ENCODE measurements at places on chromosomes 16 and 17.

DNA sequence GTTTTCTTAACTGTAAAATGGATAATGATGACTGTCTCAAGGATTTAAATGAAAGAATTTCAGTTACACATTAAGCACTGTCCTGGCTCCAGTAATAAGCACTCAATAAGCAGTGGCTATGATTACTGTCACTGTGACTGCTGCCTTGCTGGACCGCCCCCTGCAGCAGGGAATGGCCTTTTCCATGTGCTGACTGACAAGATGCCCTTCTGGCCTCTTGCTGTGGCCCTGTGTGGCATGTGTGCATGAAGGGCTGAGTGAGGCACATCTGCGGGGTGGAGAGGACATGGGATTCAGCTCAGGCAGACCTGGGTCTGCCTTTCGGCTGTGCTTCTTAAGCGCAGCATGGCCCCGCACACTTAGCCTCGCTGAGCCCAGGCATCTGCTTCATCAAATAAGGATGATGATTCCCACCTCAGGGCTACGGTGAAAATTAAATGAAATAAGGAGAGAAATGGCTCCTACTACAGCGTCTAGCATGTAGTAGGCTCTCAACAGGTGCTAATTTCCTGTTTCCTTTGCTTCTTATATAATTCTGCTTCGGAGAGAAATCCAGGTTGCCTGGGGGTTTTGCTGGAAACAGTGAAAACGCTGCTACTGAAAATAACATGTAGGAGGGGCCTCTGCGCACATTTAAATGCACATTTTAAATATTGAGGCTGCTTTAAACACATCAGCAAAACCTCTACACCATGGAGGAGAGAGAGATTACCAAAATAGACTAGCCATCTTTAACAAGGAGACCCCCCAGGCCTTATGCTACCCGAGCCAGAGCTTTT lies 183.9 kb downstream of the PARN start:
- no peak for DNase-seq

GRCh38 chr16:21704733-21705132 lies 41.0 kb downstream of the OTOA start:
- DNase-seq: no peak

DNA sequence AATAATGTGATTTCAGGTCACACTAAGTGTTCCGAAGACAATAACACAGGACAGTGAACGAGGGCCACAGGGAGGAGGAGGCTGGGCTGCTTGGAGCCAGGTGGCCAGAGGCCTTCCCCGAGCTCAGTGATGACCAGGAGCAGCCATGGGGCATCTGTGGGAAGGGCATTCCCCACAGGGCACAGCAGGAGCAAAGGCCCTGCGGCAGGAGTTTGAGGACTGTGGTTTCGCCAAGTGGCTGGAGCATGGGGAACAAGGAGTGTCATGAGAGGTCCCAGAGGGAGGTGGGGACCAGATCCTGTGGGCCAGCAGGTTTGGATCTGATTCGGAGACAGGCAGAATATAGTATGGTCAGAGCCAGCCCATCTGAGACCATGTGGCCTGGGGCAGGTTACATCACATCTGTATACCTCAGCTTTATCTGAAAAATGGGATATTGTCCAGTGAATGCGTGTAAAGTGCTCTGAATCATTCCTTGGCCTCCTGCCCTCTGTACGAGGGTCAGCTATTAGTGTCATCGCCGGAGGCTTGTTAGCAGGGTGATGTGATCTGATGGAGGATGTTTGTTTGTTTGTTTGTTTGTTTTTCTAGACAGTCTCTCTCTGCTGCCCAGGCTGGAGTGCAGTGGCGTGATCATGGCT lies 176.8 kb downstream of the KATNIP start:
- no peak for DNase-seq

DNA sequence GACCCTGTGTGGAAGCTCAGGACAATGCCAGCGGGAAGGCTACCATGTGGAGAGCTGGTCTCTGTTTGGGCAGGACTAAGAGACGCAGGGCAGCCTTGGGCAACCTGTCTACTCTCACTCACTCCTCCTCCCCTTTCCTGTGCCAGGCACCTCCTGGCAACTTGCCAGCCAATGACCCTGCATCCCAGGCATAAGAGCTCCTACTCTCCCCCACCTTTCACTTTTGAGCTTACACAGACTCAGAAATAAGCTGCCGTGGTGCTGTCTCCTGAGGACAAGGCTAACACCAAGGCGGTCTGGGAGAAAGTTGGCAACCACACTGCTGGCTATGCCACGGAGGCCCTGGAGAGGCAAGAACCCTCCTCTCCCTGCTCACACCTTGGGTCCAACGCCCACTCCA lies 2.6 kb downstream of the HBM start:
- DNase-seq: no peak

DNA sequence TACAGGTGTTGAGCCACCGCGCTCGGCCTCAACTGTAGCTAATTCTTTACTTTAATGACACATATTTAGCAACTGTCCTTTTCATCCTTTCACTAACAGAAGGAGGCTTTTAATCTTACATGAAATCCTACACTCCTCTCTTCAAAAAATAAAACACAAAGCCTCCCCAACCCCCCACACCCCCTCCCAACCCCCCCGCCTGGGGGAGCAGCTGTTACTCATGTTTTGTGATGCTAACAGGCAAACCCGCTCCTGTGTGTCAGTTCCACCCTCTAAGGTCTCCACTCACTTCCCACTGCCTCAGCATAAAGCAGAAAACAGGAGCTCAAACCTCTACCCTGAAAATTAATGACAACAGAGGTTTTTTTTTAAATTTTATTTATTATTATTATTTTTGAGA lies 55.4 kb upstream of the SLC25A19 start:
- DNase-seq: no peak

- DNase-seq: no peak
Observed at GRCh38 chr17:43611230-43611969, 50.3 kb downstream of the MEOX1 start.

GRCh38 chr17:44170499-44171201 lies at the start of gene ASB16:
ASB16 (plus strand) TSS chr17:44170704; CDS start chr17:44170790, 86 bp downstream.
- no peak for DNase-seq

DNA sequence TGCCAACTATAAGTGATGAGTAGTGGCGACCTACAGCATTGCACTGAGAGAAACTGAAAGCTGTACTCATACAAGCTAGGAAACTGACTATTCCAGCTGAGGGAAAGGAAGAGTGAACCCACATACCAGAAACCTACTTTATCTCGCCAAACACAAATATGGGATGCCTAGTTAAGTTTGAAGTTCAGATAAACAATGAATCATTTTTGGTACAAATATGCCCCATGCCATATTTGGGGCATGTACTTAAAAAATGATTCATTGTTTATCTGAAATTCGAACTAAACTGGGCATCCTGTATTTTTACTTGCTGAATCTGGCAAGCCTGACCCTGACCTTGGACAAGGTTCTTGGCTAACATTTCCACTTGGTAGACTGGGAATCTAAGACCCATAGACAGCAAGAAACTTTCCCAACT lies 527.8 kb upstream of the PSMD7 start:
- no peak for DNase-seq

GRCh38 chr16:65181071-65181561 lies 59.3 kb upstream of the CDH11 start:
- DNase-seq: no peak

DNA sequence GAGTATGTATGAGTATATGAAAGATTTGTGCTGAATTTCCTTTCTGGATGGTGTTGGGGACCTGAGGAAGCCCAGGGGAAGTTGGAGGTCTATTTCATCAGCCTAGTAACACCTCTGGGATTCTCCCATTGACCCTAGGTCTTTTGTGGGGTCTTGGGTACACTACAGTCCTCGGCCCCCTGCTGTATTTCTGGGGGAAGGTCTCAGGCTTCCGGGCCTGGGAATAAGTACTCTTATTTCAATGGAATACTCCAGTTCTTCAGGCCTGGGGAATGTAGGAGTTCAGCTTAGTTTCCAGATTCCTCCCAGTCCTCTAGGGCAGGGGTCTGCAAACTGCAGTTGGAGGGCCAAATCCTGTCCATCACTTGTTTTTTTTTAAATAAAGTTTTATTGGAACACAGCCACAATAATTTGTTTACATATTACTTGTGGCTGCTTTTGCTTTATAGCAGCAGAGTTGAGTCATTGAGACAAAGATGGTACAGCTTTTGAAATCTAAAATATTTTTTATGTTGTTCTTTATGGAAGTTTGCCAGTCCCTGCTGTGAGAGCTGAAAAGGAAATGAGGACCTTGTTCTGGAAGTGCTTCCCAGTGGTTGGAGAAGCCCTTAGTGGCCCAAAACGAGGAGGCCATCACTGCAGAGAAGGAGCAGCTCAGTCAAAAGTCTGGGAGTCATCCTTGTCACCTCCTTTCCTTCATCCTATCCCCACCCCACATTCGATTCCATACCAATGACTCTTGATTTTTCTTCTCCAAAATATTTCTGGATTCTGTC lies 142.5 kb upstream of the HS3ST2 start:
- no peak for DNase-seq
